ENCODE measurements at places on chromosomes 4 and X.

- DNase-seq, result no peak
These were observed 28.1 kb downstream of the KANTR start for GRCh38 chrX:53122013-53122412.

- no peak for DNase-seq
These were observed 141.4 kb downstream of the PTTG2 start for GRCh38 chr4:38101563-38101962.

- DNase-seq, result no peak
These were observed 89.0 kb upstream of the NMU start for GRCh38 chr4:55725057-55725456.

DNA sequence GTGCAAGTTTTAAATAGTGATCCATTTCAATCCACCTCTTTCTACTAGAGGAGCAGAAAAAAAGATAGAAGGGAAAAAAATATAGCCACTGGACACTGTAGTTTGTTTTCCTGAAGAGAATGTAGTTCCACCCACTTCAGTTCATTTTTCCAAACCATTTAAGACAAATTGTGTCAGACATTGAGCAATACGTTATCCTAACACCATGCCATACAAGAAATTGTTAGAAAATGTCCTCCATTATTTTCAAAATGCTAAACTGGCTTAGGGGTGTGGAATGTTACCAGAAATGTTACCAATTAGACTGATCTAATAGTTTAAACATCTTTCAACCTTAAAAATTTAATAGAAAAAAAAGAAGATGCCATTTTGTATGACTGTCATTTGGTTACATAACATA, 48.6 kb upstream of the ETNPPL start:
- DNase-seq, result no peak

GRCh38 chr4:73335679-73336078, 68.4 kb upstream of the ALB start:
- no peak for DNase-seq

DNA sequence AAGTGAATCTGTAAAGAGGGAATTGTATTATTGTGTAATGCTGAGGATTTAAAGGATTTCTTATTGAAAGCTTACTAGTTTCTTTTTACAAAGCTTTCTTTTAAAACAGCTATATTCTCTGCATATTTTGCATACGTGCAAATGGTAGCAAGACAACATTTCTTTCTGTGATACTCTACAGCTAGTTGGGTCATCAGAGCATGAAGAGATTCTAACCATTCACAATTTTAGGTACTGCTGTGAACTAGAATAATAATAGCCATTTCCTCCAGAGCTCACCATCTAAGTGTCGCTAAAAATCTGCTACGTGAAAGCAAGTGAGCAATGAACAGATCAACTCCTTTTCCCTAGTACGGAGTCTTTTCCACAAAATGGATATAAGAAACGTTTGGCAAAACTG, 37.3 kb downstream of the ARHGAP6 start:
- DNase-seq, result no peak

- peak; percentile 23 for DNase-seq
These were observed 1.9 kb upstream of the HAUS3 start for GRCh38 chr4:2243681-2244380.

DNA sequence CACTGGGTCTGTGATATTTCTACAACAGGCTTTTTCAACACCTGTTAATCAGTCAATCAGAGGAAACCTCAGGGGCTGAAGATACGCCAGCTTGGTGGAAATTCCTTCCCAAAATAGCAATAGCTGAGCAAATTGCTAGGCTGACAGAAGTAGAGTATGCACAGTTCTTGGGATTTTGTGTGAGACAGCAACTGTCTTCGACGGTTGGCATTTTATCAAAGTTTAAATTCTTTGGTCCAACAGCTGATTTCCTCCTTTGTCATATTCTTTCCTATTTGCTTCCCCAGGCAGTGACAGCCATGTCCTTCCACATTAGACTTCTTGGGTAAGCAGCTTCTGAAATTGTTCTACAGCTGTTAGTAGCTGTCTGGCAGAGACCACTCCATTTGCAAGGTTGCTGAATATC, 8.0 kb upstream of the PALLD start:
- DNase-seq, result no peak

GRCh38 chrX:31099536-31100090, 27.8 kb upstream of the FTHL17 start:
- no peak for DNase-seq

DNA sequence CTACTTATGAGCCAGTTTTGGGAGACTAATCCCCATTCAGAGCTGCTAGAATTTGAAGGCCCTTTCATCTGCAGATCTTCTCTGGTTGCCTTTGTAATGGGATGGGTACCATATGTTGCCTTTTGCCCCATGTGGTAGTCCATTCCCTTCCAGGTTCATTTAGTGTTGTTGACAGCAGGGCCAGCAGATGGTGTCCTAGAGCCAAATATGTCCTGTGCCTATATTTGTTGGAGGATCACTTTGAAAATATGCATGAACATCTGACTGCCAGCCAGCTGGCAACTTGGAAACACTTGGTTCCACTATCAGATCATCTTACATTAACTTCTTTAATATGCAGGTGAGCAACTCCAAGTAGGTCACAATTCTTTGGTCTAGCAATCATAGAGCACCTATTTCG, 30.4 kb downstream of the CFAP299 start:
- DNase-seq, result peak; percentile 69

DNA sequence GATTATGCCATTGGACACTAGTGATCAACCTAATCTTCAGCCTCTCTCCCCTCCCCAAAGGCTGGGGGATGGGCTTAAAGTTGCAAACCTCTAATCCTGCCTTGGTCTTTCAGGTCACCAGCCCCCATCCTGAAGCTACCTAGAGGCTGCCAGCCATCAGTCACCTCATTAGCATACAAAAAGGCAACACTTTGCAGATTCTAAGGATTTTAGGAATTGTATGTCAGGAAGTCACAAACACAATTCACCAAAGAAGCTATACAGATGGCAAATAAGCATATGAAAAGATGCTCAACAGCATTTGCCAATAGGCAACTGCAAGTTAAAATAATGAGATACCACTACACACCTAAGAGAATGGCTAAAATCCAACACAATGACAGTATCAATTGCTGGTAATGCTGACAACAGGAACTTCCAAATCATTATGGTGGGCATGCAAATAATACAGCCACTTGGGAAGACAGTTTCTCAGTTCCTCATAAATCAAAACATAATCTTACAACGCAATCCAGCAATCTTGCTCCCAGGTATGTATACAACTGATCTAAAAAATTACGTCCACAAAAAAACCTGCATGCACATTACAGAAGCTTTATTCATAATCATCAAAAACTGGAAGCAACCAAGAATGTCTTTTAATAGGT, 9.0 kb upstream of the PIM2 start:
- DNase-seq, result no peak

GRCh38 chrX:34839451-34839850, 103.1 kb upstream of the FAM47B start:
- DNase-seq, result no peak

DNA sequence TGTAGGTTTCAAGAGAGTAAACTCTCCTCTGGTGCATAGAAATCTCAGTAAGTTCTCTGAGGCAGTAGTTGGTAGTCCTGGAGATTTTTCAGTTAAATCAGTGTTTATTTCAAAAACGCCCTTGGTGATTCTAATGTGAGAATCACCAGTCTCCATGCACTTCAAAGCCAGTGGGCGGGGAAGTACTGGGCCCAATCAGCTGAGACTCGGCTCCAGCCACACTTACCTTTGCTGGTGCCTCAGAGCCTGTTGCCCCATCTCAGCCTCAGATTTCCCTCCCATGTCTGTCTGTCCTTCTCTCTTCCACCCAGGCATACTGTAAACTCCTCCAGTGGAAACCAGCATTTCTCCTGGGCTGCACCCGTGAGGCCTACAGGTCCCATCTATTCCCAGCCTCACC, 7.4 kb upstream of the MGST2 start:
- peak; percentile 36 for DNase-seq

DNA sequence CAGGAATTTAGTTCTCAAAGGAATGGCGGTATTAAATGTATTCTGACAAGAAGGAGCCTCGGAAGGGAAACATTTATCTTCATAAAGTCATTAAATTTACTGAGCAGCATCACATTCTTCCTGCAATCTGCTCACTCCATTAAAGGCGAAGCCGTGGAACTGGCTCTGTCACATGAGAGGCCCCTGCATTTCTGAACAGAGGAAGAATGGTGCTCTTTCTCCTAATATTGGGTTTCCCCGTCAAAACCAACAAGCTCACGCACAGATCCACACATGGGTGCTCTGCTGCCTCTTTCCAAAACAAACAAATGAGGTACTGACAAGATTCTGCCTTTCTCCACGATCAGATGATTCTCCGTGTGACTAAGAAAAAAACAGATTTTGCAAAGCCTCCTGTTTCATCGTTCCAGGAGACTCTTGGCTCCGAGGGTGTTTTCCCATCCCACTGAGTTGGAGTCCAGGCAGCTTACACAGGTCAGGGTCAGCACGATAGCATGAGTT, 191.2 kb downstream of the IDS start:
- no peak for DNase-seq

DNA sequence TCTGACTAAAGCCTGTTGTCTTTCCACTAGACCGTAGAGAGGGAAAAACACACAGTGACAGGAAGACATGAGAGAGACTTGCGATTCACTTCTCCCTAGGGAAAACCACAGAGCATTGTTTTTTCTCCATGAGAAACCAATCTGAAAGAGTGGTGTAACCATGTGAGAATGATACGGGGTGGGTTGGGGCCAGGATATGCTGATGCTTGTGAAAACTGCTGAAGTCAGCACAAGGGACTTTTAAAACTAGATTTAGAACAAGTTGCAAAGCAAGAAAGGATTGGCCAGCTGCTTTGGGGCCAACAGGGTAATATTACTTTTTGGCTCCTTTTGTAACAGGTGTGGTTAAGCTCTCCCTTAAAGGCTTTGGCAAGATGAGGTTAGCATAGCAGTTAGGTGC, 66.1 kb downstream of the NHSL2 start:
- no peak for DNase-seq

DNA sequence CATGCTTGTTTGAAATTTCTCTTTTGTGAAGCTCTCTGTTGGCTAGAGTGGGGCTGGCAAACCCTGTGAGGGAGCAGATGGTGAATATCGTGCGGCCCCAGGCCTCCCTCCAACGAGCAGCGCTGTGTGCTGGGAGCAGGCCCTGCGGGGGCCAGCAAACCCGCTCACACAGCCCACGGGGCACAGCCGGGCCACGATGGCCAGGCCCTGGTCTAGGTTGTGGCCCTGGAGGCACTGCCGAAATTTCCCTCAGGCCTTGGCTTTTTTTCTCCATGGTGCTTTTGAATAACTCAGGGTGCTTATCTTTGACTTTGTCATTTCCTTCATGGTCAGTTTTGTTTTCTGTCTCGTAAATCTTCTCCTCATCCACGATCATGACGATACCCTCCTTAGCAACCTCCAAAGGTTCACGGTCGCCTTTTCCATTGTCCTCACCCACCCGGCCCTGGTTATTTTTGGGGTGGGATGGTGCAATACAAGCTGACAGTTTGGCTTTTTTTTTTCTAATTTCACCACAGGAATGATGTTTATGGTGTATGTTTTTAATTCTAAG, 20.7 kb downstream of the PCGF3 start:
- no peak for DNase-seq

- no peak for DNase-seq
These were observed 23.4 kb downstream of the CYTL1 start for GRCh38 chr4:4995908-4996265.

GRCh38 chr4:70654605-70655011, 11.7 kb downstream of the JCHAIN start:
- no peak for DNase-seq

DNA sequence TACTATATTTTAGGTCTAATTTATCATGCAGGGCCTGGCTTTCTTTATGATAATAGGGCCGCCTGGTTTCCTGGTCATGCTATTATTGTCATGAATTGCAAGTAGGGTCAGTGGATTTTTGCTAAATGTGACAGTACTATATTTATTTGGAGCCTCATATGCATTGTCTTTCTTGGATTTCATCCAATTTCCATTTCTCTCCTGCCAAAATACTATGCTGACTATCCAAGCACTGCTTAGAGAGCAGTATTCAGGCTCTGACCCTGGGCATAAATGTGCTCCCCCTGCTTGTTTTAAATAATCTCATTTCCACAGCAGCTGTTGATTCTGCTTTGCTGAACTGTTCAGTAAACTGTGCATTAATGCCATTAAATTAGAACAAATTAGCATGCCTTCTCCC, 269.3 kb downstream of the GPM6A start:
- DNase-seq, result no peak

- DNase-seq, result no peak
These were observed 103.4 kb downstream of the QRFPR start for GRCh38 chr4:121277194-121278105.

DNA sequence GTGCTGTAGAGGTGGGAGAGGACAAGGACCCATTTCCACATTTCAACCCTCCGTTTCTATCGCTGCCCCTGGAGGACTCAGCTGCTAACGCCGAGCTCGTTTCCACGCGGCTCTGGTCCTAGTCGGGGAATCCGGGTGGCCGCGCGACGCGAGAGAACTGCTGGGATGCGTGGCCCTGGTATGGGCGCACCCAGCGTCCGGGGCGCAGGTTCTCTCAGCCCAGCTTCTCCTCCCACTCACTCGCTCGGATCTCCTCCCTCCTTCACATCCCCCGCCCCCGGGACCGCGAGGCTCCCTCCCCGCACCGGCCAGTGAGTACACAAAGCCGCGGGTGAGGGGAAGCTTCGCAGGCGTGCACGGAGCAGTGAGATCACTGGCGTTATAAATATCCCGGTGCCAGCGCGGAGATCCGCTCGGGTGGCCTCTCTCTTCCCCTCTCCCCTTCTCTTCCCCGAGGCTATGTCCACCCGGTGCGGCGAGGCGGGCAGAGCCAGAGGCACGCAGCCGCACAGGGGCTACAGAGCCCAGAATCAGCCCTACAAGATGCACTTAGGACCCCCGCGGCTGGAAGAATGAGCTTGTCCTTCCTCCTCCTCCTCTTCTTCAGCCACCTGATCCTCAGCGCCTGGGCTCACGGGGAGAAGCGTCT, at the start of gene FGF5:
Gene FGF5 (plus strand): TSS at position 412 of the 649 bp plus-strand sequence. CDS start 161 bp downstream, at position 573.
- DNase-seq, result peak; percentile 40

DNA sequence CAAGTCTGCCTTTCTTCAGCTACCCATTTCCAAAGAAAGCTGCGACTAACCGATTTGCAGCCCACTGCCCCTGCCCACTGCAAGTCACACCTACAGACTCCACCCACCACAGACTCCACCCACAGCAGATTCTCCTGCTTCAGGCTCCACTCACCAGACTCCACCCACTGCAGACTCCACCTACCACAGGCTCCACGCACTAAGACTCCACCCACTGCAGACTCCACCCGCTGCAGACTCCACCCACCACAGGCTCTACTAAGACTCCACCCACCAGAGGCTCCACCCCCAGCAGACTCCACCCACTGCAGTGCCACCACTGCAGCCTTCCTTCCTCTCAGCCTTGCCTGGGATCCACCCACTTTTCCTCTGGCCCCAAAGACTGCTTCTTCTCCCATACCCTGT, 41.3 kb downstream of the ABLIM2 start:
- peak; percentile 54 for DNase-seq

DNA sequence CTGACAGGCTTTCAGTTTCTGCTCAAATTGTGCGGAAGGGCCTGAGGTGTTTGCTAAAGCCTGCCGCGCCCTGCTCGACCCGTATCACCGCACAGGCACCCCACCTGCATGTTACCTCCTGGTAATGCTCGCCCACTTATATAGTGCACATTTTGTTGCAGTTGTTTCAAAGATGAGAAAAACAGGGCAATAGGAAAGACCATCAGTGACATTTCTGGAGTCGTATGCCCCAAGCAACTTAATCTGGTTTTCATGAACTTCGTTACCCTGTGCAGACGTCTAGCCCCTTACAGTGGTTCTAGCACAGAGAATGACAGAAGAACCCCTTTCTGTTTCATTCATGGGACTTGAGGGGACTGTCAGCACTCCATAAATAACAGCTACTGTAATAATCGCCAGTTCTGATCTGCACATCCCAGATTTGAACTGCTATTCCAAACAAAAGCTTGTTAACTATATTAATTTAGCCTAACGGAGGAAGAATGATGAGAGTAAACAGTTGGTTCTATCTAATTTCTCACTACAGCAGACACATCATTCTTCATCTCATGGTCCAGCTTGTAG, 940 bp upstream of the DCTD start:
- no peak for DNase-seq

Measured in activated naive CD4-positive, alpha-beta T cell treated with anti-CD3 and anti-CD28 coated beads, Interleukin-2, amount 10 ng/mL, durations not matched to agents 7 days and 5 days (primary cell).